ENCODE measurements at places on chromosomes 13 and 19.

DNA sequence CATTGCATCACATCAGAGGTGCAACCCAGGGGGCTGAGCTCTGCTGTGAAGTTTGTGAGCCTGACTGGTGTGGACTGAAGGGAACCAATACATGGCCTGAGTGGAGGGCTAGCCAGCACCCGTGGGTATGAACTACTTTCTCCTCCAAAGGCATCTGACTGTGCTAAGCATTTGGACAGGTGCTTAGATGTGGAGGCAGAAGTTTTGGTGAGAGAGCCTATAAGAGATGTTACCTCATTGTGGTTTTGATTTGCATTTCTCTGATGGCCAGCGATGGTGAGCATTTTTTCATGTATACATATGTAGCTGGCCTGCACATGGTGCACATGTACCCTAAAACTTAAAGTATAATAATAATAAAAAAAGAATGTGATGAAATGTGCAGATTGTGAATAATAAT lies 46.9 kb downstream of the TEX29 start:
- no peak for DNase-seq

DNA sequence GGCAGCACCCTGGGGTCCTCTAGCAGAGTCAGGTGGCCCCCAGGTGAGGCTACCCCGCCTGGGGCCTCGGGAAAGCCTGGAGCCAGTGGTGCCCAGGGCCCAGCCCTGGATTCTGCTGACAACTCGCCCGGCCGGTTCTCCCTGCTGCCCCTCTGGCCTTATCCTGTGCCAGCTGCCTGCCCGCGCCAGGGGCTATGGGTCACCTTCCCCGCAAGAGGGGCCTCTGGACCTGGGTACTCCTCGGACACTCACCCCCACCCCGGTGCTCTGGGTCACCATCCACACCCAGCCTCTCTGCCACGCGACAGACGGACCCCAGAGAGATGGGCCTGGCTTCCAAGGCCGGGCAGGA lies 24.0 kb downstream of the ZBTB7A start:
- DNase-seq, result no peak

GRCh38 chr19:10228920-10229319 lies 2.2 kb downstream of the S1PR2 start:
- DNase-seq, result peak; percentile 80

DNA sequence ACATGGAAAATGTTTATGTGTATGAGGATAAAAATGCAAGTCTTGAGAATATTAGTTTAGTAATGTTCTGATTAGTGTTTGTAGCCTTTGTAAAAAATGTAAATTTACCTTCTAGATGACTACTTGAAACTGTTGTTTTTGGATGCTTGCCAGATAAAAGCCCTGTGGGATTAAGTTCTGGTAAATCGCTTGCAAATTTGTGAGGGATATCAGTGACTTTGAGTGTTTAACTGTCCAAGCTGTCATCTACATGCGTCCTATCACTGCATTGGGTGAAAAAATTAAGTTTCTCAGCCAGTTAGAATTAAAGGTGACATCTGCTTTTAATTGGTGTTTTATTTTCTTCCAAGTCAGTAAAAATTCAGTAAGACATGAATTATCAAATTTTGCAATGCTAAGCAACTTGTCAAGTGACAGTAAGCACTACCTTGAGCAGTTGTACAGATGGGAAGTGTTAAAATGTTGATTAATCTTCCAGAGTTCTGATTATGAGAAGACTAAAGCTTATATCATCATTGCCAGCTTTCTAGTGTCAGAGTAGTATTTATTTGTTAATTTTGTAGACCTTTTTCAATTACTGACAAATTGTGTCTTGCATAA lies 88.0 kb downstream of the PCCA start:
- peak; percentile 67 for DNase-seq

DNA sequence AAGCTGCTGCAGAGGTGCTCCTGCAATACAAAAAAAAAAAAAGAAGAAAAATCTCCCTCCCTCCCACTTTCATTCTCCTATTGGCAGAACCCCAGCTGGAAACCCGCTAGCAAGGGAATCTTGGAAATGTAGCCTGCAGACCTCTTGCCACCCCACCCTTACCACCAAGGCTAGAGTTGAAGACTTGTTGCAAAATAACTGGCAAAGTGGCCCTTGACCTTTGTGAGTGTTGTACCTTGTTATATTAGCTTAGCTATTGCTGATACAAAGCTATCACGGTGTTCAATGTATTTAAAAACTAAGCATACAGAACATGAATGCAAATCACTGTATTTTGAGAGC lies 57.5 kb upstream of the KCTD4 start:
- DNase-seq, result no peak

GRCh38 chr19:28486926-28487325 lies 726.0 kb downstream of the UQCRFS1 start:
- DNase-seq, result no peak

- DNase-seq, result no peak
Observed at GRCh38 chr13:99053636-99054233, 75.9 kb upstream of the DOCK9 start.

DNA sequence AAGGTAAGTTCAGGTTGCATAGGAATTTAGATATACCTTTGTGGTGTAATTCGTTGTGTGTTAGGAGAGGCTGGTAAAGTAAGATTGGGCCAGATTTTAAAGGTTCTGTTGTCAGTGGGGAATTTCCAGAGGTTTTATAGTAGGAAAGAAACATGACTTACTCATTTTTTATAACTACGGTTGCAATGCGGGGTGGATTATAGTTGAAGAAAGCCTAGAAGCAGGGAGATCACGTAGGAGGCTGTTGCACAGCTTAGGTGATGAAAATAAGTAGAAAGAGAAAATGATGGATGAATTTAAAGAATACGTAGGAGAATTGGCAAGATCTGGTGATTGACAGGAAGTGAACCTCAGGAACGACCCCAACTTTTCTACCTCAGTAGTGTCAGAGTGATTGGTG lies 61.1 kb downstream of the PIBF1 start:
- no peak for DNase-seq

- DNase-seq, result no peak
Observed at GRCh38 chr19:10258080-10258710, 6.2 kb downstream of the MRPL4 start.

- no peak for DNase-seq
Observed at GRCh38 chr13:102309110-102309509, 92.7 kb downstream of the FGF14 start.

DNA sequence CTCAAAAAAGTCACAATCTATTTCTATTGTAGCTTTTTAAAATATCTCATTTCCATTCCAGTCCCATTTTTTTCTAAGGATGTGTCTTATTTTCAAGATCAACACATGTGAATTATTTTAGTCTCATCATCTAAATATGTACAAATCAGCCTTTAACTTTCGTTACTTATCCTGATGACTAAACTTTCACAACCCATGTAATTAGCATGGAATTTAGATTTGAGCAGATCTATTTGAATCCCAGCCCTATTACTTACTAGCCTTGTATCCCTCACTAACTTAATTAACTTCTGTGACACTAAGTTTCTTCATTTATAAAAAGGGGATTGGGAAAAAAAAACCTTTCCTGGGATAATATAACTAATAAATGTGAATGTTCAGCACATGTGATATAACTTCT lies 81.1 kb downstream of the UFM1 start:
- DNase-seq, result no peak

DNA sequence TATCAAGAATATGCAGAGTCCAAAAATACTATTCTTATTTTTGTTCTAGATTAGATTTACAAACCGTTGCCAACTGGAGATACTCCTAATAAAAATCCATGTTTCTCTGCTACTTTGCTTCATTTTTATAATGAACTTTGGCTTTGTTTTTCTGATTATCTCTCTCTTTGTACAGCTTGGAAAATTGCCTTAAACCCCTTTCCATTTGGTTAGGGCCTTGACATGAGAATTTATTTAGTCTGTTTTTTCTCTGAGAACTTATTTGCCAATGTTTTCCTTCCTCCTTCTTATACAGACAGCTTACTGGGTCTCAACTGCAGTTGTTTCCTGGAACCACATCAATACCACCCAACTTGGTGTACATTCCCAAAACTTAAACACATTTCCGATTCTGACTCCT lies 555.4 kb downstream of the SLITRK6 start:
- no peak for DNase-seq

GRCh38 chr19:862581-863314 lies 3.3 kb downstream of the CFD start:
- peak; percentile 56 for DNase-seq

- DNase-seq, result no peak
Observed at GRCh38 chr13:28637714-28638355, 21.1 kb upstream of the POMP start.

DNA sequence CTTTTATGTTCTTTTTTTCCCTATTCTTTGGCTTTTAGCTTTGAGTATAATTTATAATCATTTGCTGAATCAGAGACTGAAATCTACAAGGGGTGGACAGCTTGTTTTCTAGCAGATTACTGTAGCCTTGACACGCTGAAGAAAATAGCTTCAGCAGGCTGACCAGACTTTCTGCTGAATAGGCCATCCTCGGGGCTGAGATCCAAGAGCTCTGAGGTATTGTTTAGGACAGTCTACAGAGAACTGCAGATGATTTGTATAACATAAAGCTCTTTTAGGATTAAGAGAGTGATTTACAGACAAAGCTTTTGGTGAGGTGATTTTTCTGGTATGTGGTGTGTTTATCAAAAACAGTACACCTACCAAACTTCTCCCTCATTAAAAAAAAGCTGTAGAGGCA lies 16.8 kb downstream of the POLR1D start:
- peak; percentile 47 for DNase-seq

DNA sequence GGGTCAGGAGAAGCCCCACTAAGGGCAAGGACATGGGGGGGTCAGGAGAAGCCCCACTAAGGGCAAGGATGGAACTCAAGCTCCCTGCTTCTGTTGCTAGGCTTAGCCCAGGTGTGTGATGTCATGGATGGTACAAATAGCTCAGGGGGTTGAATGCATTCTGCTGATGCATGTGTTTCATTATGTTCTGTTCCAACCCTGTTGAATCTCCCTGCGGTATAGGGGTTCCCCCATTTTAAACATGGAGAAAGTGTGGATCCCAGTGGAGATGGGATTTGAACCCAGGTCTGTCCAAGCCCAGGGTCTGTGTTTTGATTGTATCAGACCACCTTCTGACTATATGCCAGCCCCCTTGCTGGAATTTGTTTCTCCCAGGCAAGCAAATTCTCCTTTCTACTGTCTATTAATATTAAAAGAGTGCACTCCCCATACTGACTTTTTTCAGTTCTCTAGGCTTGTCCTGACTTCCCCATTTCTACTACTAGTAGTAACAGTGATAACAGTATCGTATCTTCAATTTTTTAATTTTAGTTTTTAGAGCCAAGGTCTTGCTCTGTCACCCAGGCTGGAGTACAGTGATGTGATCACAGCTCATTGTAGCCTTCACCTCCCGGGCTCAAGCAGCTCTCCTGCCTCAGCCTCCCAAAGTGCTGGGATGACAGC lies 6.7 kb downstream of the ZNF865 start:
- no peak for DNase-seq
